ENCODE measurements at places on chromosomes 2 and 18. TPM values are rescaled to one million over a fixed set of nuclear protein-coding genes. Genes with fewer than 3 reads are reported as not detected.
A peak's percentile ranks its signal among the peaks of the same experiment; 100 is the strongest.

DNA sequence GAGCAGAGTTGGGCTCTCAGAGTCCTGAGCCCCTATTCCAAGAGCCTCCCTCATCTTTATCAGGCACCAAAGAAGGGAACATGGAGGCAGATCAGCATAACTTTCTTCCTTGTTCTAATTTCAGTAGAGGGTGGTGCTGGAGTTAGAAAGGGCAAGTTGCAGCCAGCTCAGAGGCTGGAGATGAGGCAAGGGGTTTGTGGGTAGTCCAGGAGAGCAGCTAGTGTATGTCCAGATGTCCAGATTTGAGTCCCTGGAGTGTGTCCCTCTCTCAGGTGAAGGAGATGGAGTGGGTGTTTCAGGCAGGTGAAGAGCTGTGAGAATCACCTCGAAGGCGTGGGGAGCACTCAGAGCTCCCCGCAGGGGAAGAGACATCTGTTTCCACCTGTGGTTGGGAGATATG is 478 bp upstream of the PRKAG3 start:
- DNase-seq = no peak

DNA sequence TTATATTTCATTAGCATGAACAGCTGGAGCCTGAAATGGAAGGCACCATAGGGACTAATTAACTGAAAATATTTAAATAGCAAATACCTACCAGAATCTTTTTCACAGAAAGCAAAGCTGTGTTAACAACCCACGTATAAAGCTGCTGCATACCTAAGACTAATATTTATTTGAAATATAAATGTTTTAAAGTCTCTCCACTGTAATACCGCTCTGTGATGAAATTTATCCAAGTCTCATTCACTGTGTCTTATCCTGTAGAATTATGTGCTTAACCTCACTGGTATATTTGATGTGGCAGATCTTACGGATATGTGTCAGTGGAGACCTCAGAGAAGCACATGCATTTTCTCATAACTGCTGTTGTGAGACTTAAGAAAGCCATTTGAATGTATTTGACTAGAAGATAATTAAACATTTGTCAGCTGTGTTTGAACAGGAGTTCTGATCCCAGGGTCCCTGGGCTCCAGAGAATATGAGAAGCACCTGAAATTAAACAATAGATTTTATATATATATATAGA is 373.3 kb downstream of the ZNF804A start:
- DNase-seq = no peak

DNA sequence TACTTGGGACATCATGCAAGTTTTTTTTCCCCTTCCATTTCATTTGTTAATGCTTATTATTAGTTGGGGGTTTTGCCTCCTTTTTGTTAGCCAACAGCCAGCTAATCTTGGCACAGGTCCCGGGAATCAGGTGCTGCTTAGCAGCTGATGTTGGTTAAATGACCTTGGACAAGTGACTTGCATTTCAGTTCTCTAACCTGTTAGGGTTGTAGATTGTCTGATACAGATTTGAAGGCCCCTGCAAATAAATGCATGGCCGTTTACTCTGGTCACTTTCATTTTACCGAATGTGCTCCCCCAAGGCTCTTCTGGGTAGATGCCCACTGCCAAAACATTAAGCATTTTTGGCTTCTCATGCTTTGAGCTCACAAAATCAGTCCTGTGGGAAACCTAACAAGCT is 120.9 kb downstream of the SPTBN1 start:
- DNase-seq = peak; percentile 68

- no peak for DNase-seq
These were observed 202.8 kb upstream of the RND3 start for GRCh38 chr2:150690261-150690660.

GRCh38 chr2:233107831-233108300 is 47.7 kb downstream of the INPP5D start:
- DNase-seq = no peak

DNA sequence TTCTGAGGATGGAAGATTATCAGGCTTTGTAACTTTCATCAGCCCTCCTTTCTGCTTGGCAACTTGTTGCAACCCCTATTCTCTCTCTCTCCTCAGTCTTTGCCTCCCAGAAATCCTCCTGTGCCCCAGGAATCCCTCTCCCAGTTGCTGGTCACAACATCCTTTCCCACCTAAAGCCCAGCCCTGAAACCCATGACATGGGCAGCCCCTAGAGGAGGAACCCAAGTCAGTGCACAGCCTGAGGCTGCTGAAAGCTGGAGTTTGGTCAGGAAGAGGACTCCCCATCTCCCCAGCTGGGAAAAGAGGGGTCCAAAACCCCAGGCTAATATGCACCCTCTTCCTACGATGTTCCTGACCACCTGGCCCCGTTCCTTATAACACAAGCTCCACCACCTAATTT is 29.5 kb downstream of the PKDCC start:
- DNase-seq = no peak

- DNase-seq = peak; percentile 58
These were observed 1.1 kb upstream of the DUSP2 start for GRCh38 chr2:96146153-96146880.

- no peak for DNase-seq
These were observed 102.3 kb upstream of the SMAD7 start for GRCh38 chr18:49052891-49053644.

- no peak for DNase-seq
These were observed 257.7 kb upstream of the CHAC2 start for GRCh38 chr2:53509831-53510388.

DNA sequence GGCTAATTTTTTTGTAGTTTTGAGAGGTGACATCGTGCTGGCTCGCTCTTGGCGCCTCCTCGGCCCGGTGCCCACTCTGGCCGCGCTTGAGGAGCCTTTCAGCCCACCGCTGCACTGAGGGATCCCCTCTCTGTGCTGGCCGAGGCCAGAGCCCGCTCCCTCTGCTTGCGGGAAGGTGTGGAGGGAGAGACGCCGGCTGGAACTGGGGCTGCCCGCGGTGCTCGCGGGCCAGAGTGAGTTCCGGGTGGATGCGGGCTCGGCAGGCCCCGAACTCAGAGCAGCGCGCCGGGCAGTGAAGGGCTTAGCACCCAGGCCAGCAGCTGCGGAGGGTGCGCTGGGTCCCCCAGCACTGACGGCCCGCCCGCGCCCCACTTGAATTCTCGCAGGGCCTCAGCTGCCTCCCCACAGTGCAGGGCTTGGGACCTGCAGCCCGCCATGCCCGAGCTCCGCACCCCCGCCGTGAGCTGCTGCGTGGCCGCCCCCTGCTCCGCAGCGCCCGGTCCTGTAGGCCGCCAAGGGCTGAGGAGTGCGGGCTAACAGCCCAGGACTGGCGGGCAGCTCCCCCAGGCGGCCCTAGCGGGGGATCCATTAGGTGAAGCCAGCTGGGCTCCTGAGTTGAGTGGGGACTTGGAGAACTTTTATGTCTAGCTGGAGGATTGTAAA is 113.2 kb upstream of the ZSWIM2 start:
- DNase-seq = no peak

DNA sequence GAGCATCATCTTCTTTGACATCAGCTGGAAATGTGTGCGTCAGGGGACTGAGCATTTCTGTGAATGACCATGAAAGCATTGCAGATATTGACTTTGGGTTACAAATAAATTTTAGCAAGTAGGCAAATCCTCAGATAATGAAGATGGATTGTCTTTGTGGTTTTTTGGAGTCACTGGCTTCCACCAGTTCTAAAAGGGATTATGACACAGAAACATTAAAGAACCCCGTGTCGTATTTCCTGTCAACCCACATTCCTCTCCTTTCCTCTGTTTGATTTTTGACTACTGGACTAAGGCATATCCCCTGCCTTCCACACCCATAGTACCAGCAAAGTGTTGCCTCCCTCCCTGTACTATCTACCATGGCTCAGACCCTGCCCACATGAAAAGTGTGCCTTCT is 268.1 kb downstream of the MYO3B start:
- DNase-seq = no peak

GRCh38 chr2:101638817-101639605 is 58.5 kb upstream of the MAP4K4 start:
- no peak for DNase-seq

DNA sequence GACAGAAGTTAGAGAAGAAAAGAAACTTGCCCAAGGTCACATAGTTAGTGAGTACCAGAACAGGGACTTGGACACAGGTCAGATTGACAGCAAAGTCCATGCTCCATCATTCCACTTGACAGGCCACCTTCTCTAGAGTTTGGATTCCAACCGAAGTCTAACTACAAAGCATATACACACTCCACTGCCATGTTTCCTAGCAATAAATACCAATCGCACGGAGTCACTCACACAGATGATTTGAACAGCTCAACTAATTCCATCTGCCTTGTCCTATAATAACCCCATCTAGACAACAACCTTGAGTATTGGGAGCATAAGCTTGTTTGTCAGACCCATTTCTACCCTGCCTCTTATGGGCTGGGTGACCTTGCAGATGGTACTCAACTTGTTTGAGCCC is 334.6 kb upstream of the MGAT5 start:
- DNase-seq = no peak

DNA sequence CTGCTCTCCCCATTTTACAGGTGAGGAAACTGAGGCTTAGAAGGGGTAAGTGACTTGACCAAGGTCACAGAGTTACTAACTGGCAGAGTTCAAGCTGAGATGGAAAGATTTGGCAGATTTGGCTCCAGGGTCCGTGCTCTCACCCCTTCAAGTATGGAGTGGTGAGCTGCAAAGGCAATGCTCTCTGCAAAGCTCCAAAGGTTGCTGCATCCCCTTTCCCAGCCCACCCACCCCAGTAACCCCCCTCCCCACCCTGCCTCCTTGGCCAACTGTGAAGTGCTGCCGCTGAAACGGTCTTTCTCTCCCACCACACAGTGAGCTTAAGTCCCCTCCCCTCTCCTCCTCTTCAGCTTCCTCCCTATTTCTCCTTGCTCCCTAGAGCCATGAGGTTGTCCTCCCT is 152.8 kb downstream of the CAPN13 start:
- DNase-seq = no peak

- no peak for DNase-seq
These were observed 23.2 kb downstream of the RNF152 start for GRCh38 chr18:61869636-61870035.

DNA sequence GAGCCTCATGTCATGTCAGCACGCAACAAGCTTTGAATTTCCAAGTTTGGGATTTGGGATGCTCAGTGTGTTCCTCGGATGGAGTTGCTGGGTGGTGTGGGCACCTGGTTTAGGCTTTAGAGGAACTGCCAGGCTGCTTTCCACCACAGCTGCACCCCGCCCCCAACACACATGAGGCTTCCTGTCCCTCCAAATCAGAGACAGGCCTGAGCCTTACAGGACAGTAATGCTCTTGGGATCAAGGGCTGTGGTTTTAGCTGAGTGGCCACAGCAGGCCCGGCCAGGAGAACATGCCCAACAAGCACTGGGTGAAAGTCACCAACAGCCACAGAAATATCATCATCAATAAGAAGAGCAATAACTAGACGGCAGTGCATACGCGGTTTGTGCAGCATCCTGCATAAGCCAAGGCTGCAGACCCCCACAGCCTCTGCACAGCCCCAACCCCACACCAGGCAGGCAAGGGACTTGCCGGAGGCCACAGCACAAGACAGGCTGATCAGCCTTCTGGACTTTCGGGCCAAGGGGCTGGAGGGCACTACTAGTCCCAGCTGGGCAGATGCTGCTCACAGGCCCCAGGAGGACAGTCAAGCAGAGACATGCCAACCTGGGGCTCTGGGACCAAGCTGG is 29.7 kb upstream of the GPC1 start:
- DNase-seq = no peak

- no peak for DNase-seq
These were observed 249.3 kb upstream of the SYT4 start for GRCh38 chr18:43526426-43527145.

DNA sequence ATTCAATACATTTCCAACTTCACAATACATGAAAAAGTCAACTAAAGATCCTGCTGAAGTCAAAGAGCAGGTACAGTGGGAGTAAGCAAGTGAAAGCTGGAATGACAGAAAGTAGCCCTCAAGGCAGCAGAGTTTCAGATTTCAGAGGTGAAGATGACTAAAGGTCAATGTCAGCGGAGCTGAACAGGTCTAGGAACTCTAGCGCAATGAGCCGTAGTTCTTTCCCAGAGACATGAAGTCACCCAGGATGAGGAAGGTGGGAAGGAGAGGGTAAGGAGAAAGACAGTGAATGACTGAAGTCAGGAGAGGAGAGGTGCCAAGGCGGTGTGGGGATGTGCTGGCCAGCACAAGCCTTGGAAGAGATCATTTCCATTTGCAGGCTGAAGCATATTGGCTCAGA is 28.1 kb downstream of the PTPN2 start:
- DNase-seq = no peak

DNA sequence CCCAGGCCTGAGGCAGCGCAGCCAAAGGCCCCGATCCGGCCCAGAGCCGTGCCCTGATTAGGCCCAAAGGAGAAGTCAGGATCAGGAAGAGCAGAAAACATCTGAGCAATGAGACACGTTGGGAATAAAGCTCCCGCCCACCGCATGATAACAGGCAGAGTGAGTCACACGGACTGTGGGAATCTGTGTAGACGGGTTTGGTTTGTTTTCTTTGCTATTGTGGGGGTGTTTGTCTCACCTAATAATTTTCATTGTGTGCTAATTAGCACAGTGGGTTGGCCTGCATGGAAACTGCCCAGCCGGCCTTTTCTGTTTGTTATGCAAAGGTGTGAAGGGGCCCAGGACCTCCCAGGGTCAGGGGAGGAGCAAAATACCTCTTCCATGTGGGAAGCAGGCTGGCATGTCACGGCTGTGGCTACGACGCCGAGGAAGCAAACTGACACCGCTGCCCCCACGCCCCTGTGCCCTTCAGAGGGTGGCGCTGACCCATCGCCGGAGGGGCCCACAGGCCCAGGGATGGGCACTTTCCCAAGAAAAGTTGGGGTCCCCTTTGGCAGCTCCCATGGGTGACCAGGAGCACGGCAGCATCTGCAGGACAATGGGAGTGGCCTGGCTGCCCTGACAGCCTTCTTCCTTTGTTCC is 68.4 kb upstream of the CTDP1 start:
- no peak for DNase-seq

DNA sequence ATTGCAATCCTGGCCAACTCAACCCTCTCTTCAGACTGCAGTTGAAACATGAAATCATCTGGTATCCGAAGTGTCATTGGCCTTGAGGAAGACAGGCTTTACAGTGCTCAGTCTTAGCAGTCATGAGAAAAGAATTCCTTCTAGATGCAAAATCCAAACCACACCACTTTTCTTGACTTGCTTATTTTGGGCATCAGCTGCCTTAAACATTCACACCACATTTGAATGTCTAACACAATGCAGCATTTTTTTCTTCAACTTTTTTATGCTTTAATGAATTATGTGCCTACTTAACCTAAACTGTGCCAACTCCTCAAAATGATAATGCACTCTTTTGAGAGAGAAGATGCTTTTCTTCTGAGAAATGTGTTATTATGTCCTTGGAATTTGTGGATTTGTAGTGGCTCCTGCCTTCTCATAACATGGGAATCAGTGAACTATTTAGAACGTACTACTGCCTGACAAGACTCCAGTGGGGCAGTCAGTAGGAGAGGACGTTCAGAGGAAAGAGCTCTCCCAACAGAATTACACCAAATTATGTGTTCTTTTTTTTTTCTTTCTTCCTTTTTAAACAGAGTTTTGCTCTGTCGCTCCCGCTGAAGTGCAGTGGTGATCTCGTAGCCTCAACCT is 3.2 kb upstream of the FAM98A start:
- no peak for DNase-seq

Gene RAB6C
- total RNA-seq = not detected

Gene IL36RN
- total RNA-seq = not detected

Gene UGT1A4
- 2.2 TPM for total RNA-seq

Gene AGAP1
- total RNA-seq = 61.3 TPM

Data from left colon (tissue), 2 donors.